ENCODE measurements at places on chromosomes 11 and 22. TPM values are rescaled to one million over a fixed set of nuclear protein-coding genes. Genes with fewer than 3 reads are reported as not detected.

DNA sequence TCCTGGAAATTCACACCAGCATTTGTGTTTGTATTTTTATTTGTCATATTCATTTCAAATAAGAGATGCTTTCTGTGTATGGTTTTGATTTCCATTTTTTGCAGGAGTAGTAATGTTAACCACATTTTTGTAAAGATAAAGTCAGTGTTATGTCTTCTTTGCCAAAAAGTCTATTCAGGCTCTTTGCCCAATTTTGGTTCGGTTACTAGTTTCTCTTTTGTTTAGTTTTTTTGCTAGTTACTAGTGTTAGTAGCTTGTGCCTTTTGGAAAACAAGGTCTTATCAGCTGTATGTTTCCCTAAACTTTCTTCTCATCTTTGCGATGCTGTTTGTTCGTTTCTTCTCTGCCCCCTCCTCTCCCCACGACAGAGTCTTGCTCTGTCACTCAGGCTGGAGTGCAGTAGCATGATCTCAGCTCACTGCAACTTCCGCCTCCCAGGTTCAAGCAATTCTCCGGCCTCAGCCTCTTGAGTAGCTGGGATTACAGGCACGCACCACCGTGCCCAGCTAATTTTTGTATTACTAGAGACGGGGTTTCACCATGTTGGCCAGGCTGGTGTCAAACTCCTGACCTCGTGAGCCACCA is 112.3 kb upstream of the GRK3 start:
- DNase-seq = no peak

CLMP gene
- total RNA-seq = 42.7 TPM

DNA sequence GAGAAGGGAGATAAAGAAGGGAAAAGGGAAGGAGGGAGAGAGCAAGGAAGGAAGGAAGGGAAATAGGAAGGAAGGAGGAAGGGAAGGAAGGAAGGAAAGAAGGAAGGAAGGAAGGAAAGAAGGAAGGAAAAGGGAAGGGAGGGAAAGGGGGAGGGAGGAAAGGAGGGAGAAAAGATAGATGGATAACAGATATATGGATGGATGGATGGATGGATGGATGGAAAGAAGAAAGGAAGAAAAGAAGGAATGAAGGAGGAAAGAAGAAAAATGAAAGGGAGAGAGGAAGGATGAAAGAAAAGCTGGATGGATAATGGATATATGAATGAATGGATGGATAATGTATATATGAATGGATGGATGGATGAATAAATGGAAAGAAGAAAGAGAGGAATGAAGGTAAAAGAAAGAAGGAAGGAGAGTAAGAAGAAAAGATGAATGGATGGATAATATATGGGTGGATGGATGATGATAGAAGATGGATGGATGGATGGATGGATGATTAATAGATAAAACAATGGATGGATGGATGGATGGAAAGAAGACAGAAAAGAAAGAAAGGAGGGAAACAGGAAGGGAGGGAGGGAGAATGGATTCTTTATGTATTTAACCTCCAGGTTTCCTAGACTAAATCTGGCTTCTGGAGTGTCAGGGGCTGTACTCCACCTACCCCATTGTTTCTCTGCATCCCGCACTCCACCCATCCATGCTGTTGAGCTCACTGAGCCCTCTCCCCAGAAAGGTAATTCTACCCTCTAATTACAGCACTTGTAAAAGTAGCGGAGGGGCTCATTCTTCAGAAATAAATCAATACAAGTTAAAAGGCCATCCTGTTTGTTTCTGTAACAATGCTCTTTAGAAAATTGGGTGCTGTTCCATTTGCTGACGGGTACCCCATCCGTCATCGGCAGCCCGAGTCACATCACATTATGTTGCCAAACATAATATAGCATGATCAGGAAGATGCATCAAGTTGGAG is 506.1 kb downstream of the MIAT start:
- no peak for DNase-seq

LARGE1 gene
- total RNA-seq = 2.9 TPM

DNA sequence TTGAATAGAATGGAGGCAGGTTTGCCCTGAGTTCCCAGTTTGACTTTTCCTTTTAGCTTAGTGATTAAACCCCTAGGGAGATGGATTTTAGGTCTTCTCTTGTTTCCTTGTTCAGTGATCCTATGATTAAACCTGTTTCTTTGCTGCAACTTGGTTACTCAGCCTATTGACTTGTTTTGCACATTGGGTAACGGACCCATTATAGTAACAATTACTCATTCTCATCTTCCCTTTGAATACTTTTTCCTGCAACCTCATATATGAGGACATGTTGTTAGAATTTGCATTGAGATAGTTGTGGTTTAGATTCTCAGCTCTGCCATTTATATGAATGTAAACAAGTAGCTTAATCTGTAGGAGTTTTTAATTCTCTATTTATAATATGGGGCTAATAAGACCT is 489.2 kb upstream of the CNTN5 start:
- DNase-seq = no peak

DNA sequence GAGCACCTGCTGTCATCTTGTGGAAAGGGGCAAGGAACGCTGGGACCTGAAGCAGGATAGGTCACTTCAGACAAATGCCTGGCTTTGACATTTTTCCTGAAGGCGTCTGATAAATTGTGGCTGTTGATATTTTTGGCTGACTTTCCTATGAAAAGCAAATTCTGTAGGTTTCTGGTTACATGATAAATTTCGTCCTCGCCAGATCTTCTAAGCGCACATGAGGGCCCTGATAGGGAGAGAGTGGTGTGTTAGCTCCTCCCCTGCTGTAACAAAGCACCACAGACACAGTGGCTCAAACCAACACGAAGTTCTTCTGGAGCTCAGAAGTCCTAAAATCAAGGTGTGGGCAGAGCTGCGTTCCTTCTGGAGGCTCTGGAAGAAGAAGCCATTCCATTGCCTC is 19.6 kb downstream of the APOL4 start:
- DNase-seq = no peak

SPDYC gene
- not detected for total RNA-seq

DNAJB7 gene
- total RNA-seq = not detected

DNA sequence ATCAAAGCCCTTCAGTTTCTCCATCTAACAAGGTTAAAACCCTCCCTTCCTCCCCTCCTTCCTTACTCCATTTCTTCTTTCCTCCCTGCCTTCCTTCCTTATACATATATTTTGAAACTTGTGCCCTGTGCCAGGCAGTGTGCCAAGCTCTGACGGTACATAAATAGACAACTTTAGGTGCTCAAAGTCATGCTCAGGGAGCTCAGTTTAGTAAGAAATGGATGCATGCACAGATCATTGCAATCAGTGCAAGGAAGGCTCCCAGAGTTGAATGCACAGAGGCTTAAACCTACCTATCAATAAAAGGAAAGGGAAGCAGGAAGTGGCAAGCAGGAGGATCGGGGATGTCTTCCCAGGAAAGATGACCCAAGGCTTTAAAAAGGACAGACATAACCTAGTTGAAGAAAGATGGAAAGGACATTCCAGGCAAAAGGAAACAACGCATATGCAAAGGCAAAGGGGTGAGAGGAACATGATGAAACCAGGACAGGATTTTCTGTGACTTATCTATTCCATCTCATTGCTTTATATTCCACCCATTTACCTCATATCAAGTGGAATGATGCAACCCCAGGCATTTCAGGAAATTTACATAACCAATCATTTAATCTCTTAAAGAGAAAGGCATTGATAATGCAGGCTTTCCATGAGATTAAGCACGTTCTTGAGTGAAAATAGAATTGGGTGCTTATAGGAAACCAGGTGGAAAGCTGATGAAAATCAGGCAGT is 13.2 kb downstream of the FZD4 start:
- DNase-seq = no peak

IGSF22 gene
- total RNA-seq = not detected

DNA sequence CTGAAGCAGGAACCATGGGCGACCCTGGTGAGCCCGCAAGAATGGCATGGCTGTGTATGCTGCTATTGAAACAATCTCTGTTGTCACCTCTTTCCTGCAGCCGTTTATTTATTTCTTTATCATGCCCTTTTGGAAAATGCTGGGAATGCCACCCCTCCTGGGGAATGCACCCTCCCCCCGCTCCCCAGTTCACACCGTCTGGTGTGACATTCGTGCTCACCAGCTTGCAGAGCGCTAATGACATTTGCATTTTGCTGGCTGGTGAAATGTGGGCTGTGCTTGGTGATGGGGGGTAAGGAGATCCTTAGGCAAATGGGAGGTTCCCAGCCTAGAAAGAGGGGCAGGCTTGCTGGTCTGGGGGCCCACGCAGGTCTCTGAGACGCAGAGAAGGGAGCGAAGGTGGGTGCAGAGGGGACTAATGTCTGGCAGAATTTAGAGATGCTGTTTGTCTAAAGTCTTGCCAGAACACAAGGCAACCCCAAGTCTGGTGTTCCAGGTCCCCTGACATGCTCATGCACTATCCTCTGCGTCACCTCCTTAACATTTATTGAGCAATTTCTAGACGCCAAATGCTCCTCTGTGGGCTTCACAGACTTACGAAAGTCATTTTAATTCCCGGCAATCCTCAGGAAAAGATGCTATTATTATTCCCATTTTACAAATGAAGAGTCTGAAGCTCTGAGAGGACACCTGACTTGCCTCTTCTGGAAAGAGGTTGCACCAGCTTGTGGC is 91.7 kb downstream of the TP53I11 start:
- DNase-seq = no peak

- no peak for DNase-seq
These were observed 56.0 kb downstream of the LRRC4C start for GRCh38 chr11:41403458-41403857.

MAML2 gene
- total RNA-seq = 14.8 TPM

DNA sequence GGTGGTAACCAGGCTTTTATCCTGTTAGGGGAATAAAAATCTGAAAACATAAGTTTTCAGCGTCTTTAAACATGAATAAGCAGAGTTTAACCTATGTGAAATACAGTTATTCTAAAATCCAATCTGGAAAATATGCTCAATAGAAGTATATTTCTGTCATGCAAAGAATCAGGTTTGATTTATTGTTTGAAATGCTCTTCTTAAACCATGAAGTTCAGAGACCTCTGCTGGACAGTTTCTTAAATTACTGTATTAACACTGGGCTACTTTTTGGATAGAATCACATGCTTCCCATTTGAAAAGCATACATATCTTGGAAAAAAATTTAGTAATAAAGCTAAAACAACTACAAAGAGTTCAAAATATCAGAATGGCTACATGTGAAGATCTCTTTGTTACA is 25.4 kb downstream of the APIP start:
- peak; percentile 57 for DNase-seq

- no peak for DNase-seq
These were observed 11.1 kb downstream of the RSPH14 start for GRCh38 chr22:23130697-23131096.

AKIP1 gene
- 36.5 TPM for total RNA-seq

DNA sequence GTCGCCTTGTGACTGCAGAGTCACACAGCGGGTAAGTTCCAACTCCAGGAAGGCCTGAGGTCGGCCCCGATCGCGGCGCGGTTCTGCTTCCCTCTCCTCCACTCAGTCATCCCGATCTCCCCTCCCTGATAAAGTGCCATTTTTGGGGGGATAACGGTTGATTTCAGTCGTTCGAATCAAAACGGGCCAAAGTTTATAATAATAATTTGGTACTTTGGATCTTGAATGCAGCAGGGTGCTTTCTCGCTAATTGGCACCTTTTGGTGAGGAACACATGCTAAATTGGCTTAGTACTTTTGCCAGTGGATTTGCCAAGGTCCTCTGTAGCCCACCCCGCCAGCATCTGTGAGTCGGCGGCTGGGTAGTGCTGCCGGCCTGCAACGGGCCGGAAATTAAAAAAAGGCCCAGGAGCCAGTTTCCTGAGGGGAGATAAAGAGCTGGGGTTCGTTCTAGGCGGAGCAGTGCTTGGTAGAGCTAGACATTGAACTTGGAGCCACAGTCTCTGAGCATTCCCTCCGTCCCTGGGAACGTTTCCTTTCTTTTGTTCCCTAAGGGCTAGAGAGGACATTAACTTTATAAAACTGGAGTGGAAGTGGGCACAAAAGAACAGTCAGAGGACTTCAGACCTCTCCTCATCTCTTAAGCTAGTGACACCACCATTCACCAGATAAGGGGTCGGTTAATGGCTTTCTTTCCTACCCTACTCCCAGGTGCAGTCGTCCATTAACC is 997 bp downstream of the UBE2L3 start:
- peak; percentile 39 for DNase-seq

DNA sequence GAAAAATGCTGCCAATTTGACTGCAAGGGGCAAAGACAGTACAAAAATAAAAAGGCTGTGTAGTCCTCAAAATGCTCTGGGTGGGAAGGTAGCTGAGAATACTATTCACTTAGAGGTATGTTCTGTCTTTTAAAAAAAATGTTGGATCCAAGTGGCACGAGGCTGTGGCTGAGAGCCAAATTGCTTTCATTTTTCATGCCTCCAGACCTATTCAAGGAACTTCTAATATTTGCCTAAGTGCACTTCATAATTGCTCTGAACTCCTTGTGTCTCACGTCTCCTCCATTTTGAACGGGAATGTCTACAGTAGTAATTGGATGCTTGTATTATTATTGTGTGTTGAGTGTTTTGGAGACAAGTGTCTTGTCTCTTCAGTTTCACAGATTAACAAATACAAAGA is 19.1 kb upstream of the SLC22A25 start:
- no peak for DNase-seq

- no peak for DNase-seq
These were observed 40.8 kb downstream of the ELFN2 start for GRCh38 chr22:37386441-37386840.

DNA sequence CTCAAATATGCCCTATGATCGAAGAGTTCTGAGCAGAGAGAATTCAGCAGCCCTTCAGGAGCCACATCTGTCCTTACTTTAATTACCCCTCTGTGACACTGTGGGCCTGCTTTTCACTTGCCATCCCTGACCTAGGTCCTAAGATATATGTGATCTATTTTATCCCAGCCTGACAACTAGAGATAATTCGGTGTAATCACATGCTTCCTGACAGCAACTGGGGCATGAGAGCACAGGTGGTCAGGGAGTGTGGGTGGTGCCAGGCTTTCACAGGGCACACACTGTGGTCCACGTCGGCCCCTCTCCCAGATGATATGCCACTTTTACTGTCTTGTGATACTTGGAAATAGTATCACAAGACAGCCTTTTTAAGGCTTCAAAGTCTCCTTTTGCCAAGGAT is 3.9 kb downstream of the TUBA8 start:
- no peak for DNase-seq

GRCh38 chr11:119872611-119873310 is 143.8 kb upstream of the NECTIN1 start:
- DNase-seq = no peak

GRCh38 chr11:1341928-1342524 is 32.6 kb upstream of the TOLLIP start:
- DNase-seq = peak; percentile 52
